ENCODE measurements at places on chromosomes 1 and 21. TPM values are rescaled to one million over a fixed set of nuclear protein-coding genes. Genes with fewer than 3 reads are reported as not detected.
A peak's percentile ranks its signal among the peaks of the same experiment; 100 is the strongest.

GRCh38 chr1:200558866-200559459, 61.6 kb downstream of the KIF14 start:
- no peaks in the 10 kb centered on the region for H3K27me3 ChIP-seq
- H3K4me3 ChIP-seq = no peak overlapping the region
- no peaks in the 10 kb centered on the region for H3K4me1 ChIP-seq
- no peak overlapping the region for H3K27ac ChIP-seq

DNA sequence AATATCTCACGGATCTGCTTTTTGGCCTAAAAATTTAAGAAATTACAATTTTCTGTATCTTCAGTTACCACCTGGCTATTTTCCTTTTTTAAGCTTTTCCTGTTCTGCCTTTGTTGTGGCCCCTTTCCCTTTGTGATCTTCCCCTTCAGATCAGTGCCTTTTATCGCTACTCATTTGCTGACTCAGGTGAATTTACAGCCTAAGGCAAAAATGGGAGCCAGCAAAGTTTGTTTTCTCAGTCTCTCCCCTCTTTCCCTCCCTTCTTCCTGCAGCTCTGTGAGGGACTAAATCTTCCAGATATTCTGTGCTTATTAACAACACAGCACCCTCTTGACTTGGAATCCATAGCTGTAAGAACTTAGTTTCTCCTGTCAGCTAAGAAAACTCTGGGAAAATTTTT, 5.3 kb upstream of the PRRC2C start:
- no peak for DNase-seq
- no peak overlapping the region for H3K27ac ChIP-seq
- no peak overlapping the region for H3K4me3 ChIP-seq
- H3K36me3 ChIP-seq = no peaks in the 10 kb centered on the region
- no peaks in the 10 kb centered on the region for H3K27me3 ChIP-seq
- no peaks in the 10 kb centered on the region for H3K4me1 ChIP-seq

- peak overlapping the region; percentile 17 for H3K4me3 ChIP-seq
- H3K27me3 ChIP-seq = no peaks in the 10 kb centered on the region
- no peaks in the 10 kb centered on the region for H3K36me3 ChIP-seq
- no peaks in the 10 kb centered on the region for H3K4me1 ChIP-seq
Observed at GRCh38 chr1:193462629-193463320, 276.4 kb upstream of the B3GALT2 start.

DNA sequence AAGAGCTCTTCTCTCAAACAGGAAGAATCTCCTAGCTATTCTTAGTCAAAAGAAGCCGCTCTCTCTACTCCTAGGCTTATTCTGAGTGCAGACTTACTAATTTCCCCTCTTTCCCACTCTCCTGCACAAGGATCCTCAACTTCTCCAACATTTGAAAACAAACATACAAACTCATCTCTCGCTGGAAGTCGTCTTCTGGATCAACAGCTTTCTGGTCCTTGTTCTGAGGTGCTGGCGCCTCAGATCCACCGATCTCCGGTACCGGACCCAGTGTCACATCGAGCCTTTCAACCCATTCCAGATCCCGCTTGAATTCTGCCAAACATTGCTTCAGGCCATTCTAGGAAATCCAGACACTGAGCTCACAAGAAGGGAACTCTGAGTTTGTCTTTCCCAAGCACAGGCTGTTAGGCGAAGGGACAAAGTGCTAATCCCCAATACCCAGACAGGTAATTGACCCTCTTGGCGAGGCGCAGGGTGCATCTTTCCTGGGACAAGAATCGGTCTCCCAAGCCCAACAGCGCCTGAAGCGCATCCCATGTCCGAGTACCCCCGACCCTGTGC, 696 bp downstream of the EBNA1BP2 start:
- peak overlapping the region; percentile 77 for H3K27ac ChIP-seq
- peaks cover 16% of the 10 kb centered on the region for H3K4me1 ChIP-seq
- no peak for DNase-seq
- H3K4me3 ChIP-seq = peak overlapping the region; percentile 98
- peaks cover 42% of the 10 kb centered on the region for H3K36me3 ChIP-seq

GRCh38 chr1:121418369-121419049, 233.7 kb downstream of the SRGAP2C start:
- no peaks in the 10 kb centered on the region for H3K36me3 ChIP-seq
- no peak overlapping the region for H3K27ac ChIP-seq
- H3K27me3 ChIP-seq = no peaks in the 10 kb centered on the region
- peaks cover 13% of the 10 kb centered on the region for H3K4me1 ChIP-seq

DNA sequence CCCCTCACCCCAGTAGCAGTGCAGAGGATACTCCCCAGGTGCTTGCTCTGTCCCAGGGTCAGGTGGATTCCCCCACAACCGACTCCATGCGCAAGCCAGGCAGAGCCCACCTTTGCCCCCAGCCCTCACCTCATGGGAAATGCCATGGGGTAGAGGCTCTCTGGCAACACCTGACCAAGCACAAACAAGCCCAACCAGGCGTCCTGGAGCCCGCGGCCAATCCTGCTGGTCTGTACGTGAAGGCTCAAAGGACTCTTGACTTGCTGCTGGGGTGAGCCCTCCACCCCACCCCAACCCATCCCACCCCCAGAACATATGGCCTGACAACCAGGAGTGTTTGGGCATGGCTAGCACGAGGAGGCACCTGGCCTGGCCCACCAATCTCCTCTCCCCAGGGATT, 1.8 kb downstream of the ADGRB2 start:
- no peak for DNase-seq
- peaks cover 59% of the 10 kb centered on the region for H3K27me3 ChIP-seq
- peaks cover 29% of the 10 kb centered on the region for H3K4me1 ChIP-seq
- no peak overlapping the region for H3K27ac ChIP-seq
- H3K36me3 ChIP-seq = no peaks in the 10 kb centered on the region

DNA sequence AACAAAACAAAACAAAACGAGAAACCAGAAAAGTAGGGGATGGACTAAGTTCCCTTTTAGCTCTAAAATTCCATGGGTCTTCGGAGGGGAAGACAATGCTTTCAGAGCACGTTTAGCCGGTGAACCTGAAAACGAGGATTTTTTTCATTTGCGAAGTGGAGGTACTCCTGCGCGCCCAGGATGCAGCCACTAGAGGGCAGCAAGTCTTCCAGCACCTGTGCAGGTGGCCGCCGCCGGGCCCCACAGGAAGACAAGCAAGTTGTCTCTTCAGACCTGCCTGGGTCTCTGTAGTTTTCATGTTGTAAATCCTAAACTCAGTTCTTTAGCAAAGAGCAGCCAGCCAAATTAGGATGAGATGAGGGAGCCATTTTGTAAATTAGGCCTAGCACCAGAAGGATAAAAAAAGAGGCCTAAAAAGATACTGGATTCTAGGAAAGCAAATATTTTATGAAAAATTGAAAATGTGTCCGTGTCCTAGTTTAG, 17.7 kb upstream of the SNX27 start:
- H3K36me3 ChIP-seq = no peaks in the 10 kb centered on the region
- peak overlapping the region; percentile 19 for H3K4me3 ChIP-seq
- H3K27ac ChIP-seq = no peak overlapping the region
- DNase-seq = peak; percentile 92
- no peaks in the 10 kb centered on the region for H3K27me3 ChIP-seq
- peaks cover 8% of the 10 kb centered on the region for H3K4me1 ChIP-seq

- peak within 1 kb of the TSS; percentile 44 for H3K4me3 ChIP-seq
- no peaks in the 10 kb centered on the region for H3K36me3 ChIP-seq
- H3K27ac ChIP-seq = no peak within 1 kb of the TSS
- H3K27me3 ChIP-seq = peaks cover 100% of the 10 kb centered on the region
Observed at GRCh38 chr21:36698981-36699545, at the start of gene SIM2. Gene SIM2 (plus strand): TSS chr21:36699115. CDS start chr21:36699747, 632 bp downstream.

DNA sequence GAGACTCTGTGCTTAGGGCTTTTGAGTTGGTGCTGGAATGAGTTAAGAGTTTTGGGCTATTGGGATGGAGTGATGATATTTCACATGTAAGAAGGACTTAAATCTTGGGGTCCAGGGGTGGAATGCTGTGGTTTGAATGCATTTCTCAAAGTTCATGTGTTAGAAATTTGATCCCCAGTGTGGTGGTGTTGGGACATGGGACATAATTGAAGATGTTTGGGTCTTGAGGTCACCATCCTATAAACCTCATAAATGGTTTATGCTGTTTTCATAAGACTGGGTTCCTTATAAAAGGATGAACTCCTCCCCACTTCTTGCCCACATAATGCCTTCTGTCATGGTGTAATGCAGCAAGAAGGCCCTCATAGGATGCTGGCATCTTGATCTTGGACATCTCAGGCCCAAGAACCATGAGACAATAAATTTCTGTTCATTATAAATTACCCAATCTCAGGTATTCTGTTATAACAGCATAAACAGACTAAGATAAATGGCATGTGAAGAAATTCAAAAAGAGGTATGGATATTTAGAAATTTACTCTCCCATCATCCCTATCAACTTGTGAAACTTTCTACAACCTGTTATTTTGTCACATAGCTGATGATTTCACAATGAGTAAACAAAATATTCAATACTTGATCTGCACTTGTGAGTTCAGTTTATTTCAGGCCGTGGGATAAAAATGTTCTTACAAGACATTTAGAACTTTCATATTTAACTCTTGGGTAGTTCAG, 48.0 kb upstream of the NEK7 start:
- no peak overlapping the region for H3K27ac ChIP-seq
- H3K27me3 ChIP-seq = no peaks in the 10 kb centered on the region
- no peaks in the 10 kb centered on the region for H3K4me1 ChIP-seq
- no peak overlapping the region for H3K4me3 ChIP-seq
- DNase-seq = no peak

GRCh38 chr1:7284839-7285435, 486.2 kb upstream of the VAMP3 start:
- no peaks in the 10 kb centered on the region for H3K4me1 ChIP-seq
- no peak overlapping the region for H3K4me3 ChIP-seq
- H3K36me3 ChIP-seq = no peaks in the 10 kb centered on the region
- DNase-seq = no peak
- no peaks in the 10 kb centered on the region for H3K27me3 ChIP-seq

GRCh38 chr1:38084700-38085099, 38.1 kb upstream of the POU3F1 start:
- no peak for DNase-seq
- no peaks in the 10 kb centered on the region for H3K36me3 ChIP-seq
- peaks cover 3% of the 10 kb centered on the region for H3K27me3 ChIP-seq
- no peaks in the 10 kb centered on the region for H3K4me1 ChIP-seq
- no peak overlapping the region for H3K4me3 ChIP-seq

- H3K36me3 ChIP-seq = peaks cover 7% of the 10 kb centered on the region
- peaks cover 10% of the 10 kb centered on the region for H3K4me1 ChIP-seq
- peaks cover 4% of the 10 kb centered on the region for H3K27me3 ChIP-seq
- peak; percentile 84 for DNase-seq
Observed at GRCh38 chr1:228500901-228501871, 14.0 kb downstream of the RNF187 start.

DNA sequence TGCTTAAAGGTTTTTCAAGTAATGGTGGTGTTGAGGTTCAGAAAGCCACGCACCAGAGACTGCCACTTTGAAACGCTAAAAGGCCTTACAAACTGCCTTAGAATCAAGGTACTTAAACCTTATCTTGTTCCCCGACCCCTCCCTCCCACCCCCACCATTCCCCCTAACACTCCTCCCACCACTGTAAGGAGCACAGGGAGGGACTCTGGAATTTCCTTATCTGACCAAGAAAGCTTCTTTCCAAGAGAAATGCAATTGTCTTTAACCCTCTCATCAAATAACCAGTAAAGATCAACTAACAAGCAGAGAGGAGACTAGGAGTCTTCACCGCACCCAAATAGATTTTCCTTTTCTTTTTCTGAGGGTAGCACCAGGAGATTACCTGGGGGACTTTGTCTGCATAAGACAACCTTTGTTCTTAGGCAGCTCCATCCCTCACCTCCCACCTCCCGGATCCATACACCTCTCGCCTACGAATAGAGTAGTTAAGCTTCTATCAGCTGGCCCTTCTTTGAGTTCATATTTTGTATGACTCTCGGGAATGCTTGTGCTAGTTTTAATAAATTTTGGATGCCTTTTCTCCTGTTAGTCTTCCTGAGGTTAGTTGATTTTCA, 137.7 kb upstream of the ADGRL2 start:
- no peak overlapping the region for H3K4me3 ChIP-seq
- H3K27me3 ChIP-seq = no peaks in the 10 kb centered on the region
- peaks cover 4% of the 10 kb centered on the region for H3K4me1 ChIP-seq
- H3K27ac ChIP-seq = no peak overlapping the region

DNA sequence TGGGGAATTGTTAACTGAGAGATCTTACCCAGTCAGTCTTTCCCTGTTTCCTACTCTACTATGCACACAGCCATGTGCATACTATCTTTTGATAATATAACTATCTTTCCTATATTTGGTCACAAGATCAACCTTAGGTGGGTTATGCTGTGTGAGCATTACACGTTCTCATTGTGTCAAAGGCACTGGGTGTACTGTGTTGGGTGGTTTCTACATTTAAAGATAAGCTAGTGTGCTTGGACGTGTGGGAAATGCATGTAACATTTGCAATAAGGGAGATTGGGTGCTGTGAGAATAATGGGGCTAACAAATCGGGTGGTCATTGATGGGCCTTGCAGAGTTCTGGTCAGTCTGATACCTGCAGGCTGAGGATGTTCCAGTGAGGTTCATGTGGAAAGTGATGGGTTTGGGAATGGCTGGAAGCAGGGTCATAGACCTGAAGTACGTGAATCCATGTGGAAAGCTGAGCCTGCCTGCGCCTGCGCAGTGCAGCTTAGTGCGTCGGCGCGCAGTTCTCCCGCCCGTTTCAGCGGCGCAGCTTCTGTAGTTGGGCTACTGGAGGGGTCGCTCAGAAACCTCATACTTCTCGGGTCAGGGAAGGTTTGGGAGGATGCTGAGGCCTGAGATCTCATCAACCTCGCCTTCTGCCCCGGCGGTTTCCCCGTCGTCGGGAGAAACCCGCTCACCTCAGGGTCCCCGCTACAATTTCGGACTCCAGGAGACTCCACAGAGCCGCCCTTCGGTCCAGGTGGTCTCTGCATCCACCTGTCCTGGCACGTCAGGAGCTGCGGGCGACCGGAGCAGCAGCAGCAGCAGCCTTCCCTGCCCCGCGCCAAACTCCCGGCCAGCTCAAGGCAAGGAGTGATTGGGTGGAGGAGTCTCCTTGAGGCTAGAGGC, at the start of gene MSH4:
Gene MSH4 (plus strand): TSS at position 507 of the 897 bp plus-strand sequence. CDS start 104 bp downstream, at position 611.
- H3K4me3 ChIP-seq = no peak within 1 kb of the TSS
- no peak for DNase-seq

DNA sequence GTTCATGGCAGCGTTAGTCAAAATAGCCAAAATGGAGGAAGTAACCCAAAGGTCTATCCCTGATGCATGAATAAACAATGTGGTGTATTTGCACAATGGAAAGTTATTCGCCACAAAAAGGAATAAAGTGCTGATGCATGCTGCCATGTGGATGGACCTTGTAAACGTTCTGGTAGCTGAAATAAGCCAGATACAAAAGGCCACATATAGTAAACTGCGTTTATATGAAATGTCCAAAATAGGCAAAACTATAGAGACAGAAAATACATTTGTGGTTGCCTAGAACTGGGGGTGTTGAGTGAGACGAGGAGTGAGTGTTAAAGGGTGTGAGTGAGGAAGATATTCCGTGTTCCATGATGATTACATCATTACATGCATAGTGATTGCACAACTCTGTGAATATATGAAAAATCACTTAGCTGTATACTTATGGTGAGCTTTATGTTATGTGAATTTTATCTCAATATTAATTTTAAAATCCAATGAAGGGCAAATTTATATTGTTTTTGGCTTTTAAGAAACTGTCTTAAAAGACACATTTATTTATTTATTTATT, 321.3 kb downstream of the KIF26B start:
- H3K4me3 ChIP-seq = no peak overlapping the region
- DNase-seq = no peak
- H3K36me3 ChIP-seq = no peaks in the 10 kb centered on the region
- no peak overlapping the region for H3K27ac ChIP-seq
- H3K4me1 ChIP-seq = no peaks in the 10 kb centered on the region

The KIF26B gene
- 1.2 TPM for total RNA-seq

The GABRD gene
- total RNA-seq = 2.7 TPM

The MCL1 gene
- total RNA-seq = 387 TPM

The SPATC1L gene
- total RNA-seq = 8.6 TPM

The WNT9A gene
- 7.0 TPM for total RNA-seq

All from lower lobe of right lung (tissue), 2 donors.